ENCODE measurements at places on chromosomes 1 and 21.

GRCh38 chr1:226863446-226863845, 7.0 kb upstream of the PSEN2 start:
- no peak for DNase-seq

- DNase-seq = no peak
Measured at GRCh38 chr1:22749503-22749902, 38.9 kb downstream of the EPHB2 start.

GRCh38 chr1:4684864-4685522, 30.6 kb downstream of the AJAP1 start:
- DNase-seq = no peak

- DNase-seq = no peak
Measured at GRCh38 chr1:15336866-15337265, 72.8 kb upstream of the EFHD2 start.

DNA sequence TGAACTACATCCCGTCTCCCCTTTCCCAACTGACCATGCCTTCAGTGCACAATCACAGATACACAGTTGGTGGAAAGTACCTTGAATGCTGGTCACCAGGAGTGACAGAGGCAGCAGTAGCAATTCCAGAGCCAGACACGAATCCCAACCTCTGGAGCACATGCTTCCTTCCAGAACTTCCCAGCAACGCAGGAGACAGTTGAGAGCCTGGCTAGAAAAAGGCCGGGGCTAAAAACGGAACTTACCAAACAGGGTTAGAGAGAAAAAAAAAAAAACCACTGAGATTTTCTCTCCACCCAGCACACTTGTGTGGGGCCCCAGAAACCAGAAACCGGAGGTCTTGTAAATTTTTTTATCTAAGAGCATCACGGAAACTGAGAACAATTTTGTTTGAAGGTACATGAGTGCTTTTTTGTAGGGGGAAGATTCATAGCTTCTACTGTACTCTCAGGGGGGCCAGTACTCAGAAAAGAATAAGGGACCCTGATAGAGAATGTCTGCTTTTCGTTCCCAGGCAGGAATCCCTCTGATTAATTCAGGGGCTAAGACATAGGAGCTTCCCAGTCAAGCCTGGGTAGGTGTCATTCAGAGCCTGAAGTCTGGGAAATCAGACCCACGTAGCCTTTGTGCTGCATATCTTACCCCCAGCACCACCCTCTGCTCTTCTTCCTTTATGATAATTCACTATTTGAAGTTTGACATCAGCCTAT, at the start of gene CD48:
Gene CD48, minus strand, starts transcription at position 221 of the 710 bp plus-strand sequence. Its CDS starts 59 bp downstream, at position 162.
- no peak for DNase-seq

DNA sequence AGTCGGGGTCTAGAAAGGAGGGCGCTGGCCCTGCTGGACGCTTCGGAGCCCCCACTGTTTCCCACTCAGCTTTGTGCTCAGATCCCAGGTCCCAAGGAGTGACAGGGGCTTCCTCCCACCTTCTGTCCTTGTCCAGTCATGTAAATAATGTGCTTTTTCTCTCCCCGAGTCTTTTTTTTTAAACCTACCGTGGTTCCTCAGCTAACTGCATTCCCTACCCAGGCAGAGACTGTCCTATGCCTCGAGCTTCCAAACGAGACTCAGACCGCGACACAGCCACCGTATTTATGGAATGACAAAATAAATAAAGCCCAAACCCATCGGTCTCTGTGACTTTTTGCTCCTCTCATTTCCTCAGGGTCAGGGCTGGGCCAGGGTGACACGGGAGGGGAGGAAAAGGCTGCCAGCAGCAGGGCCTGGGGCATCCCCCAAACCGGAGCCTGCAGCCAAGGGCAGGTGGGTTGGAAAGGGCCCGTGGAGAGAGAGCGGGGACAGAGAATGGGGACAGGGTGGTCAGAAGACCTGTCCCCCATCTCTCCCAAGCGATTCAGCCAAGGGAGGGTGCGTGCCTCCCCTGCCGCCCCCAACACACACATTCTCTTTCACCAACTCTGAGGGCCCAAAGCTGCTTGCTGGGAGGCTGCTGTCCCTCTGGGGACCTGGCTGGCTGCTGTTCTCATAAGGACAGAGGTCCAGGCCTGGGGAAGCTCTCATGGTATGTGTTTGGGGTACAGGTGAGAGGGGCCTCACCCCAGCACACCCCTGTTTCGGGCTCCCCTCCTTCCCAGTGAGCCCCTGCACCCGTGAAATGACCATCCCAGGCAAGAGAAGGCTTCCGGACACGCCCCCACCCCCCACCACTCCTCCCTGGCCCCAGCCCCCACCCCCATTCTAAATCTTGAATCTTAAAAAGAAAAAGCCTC, 55.4 kb downstream of the KCNAB2 start:
- no peak for DNase-seq

GRCh38 chr1:38577385-38577784, 282.2 kb downstream of the RRAGC start:
- no peak for DNase-seq

DNA sequence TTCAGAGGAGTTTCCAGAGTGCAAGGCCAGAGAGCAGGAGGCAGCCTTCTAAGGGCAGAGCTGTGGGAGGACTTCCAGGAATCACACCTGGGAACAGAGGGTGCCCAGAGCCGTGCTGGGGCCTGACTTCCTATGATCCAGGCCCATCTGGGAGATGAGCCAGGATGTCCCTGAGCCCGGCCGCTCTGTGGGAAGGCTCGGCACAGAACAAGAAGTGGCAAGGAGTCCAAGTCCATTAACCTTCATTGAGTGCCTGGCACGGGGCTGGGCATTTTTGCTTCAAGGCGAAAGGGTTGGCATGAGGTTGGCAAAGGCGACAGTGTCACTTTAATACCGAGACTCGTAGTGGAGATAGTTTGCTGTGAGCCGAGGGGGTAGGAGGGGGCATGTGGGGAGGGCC, 18.2 kb downstream of the TMEM201 start:
- DNase-seq = no peak

DNA sequence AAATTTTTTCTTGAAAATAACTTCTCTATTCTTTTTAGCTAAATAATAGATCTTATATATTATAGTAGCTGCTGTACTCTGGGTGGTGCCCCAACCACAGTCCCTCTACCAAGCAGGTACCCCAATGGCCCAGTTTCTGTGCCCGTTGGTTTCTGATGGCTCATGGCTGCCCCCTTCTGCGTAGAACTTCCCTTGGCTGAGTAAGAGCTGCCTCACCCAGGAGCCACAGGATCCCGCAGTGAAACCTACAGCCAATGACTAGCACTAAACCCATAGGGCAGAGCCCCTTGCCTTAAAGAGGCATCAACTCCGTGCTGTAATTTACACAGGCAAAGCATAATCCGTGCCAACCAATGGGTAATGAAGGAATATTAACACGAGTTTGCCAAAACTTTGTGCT, 247.5 kb downstream of the USH2A start:
- DNase-seq = no peak

GRCh38 chr1:228194921-228195812, 12.7 kb upstream of the OBSCN start:
- no peak for DNase-seq

GRCh38 chr1:100353071-100353801, 930 bp downstream of the CDC14A start:
- no peak for DNase-seq

- no peak for DNase-seq
Measured at GRCh38 chr1:203898458-203899352, 37.3 kb downstream of the SNRPE start.
